H9 (cell line): ENCODE measurements at places on chromosomes 3 and 15.

DNA sequence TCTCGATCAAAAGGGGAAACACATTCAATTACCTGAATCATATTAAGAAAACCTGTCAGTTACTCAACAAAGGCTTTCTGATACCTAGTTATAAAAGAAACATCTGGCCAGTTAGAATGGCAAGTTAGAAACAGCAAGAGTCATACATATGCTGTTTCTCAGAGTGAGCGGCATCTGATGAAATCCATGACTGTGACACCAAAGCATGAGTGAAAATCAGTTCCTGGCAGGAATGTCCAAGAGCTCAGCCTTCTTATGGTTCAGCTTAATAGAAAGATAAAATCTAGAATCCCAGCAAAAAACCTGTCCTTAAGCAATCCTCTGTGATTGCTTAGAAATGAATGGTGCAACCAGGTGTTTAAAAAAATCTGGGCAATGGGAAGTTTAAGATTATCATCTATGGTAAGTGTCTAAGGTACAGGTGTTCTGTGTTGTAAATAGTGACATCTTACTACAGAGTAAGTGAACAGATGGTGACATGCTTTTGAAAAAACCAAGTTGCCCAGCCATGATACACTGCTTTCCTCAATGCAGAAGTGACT is 18.8 kb downstream of the B4GALT4 start:
- no peak for DNase-seq

DNA sequence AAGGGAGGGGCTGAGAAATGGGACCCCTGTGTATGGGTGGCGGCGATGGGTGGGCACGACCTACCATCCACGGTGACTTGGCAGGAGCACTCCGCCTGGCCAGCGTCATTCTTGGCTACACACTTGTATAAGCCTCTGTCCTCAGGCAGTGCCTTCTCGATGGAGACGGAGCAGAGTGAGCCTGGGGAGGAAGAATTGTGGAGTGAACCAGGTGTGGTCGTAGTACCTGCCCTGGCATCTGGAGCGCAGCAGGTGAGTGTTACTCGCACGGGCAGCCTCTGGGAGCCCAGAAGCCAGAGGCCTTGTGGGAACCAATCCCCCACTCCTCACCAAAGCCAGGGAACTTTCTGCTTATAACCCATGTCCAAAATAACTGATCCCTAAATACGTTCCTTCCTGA is 107.8 kb upstream of the HACD2 start:
- no peak for DNase-seq

GRCh38 chr15:59434481-59434880 is 3.5 kb upstream of the FAM81A start:
- no peak for DNase-seq

- peak; percentile 77 for DNase-seq
These were observed 54.1 kb downstream of the LEO1 start for GRCh38 chr15:51917493-51917892.

- DNase-seq: no peak
These were observed 37.6 kb downstream of the OSTN start for GRCh38 chr3:191236646-191237045.

DNA sequence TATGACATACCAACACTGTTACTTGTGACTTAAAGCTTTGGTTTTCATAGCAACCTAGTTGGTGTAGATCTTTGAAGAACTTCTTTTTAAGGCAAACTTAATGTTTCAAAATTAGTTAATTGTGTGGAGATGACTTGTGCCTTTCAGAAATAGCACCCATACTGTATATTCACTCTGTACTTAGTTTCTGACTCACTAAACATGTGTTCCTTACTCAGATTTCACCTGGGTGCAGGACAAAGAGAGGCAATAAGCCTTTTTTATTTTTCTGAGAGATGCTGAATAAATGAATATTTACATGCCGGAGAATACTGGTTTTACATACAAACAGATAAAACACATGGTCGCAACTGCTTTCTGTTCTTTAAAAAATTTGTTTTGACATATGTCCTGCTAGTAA is 44.8 kb downstream of the SLC25A26 start:
- no peak for DNase-seq

- DNase-seq: no peak
These were observed 58.1 kb upstream of the FOXP1 start for GRCh38 chr3:71641674-71642073.

DNA sequence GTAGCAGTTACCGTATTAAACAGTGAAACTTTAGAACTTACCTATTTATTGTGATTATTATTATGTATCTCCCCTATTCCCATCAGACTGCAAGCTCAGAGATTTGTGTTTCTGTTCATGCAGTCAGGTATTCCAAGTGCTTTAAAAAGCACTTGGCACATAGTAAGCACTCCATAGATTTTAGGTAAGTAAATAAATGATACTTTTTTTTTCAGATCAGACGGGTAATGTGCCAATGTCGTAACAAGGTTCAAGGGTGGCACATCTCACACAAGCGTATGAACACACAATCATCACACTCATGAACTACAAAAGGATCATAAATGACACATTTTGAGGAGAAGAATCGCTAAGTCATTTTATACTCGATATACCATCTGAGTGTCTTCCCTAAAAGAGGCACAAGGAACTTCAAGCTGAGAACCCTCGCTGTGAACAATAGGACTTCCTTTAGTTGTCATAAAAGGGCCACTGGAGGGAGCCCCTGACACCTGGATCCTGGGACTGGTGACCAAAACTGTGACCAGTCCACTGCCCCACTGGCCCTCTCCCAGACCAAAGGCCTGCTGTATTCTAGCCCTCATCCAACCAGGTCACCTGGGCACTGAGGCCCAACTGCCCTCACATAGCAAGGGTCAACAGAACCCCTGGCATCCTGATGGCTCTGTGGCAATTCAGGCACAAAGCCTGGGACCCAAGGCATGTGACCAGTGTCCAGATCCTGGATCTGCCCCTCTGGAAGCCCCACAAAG is 32.1 kb downstream of the KIF9 start:
- DNase-seq: peak; percentile 75

- no peak for DNase-seq
These were observed 68.4 kb upstream of the HACD2 start for GRCh38 chr3:123653221-123653682.

GRCh38 chr3:111531446-111531845 is 10.6 kb upstream of the CD96 start:
- DNase-seq: no peak

- DNase-seq: no peak
These were observed 78.2 kb upstream of the IGF1R start for GRCh38 chr15:98570119-98570518.
